Fibroblast of gingiva (primary cell): ENCODE measurements at places on chromosomes 2 and 18.

GRCh38 chr2:60882971-60883753 lies 1.8 kb downstream of the REL start:
- DNase-seq: no peak

GRCh38 chr18:48609820-48610815 lies 71.3 kb downstream of the CTIF start:
- peak; percentile 6 for DNase-seq

DNA sequence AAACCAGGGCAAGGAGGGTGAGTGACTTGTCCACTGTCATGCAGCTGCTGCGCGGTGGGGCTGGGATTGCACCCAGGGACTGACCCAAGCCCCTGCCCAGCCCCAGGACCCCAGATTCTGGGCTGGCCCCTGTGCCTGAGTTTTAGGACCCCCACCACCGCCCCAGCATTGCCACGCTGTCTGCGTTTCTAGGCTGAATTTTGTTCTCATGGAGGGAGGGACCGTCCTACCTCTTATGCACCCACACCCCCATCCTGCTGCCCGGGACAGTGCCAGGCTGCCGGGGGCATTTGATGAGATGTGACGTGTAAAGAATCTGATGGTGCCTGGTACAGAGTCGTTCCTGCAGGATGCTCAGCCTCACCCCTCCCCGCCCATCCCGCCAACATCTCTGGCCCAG lies 111.0 kb upstream of the ODC1 start:
- DNase-seq: no peak

- no peak for DNase-seq
Measured at GRCh38 chr2:84631985-84632384, 115.7 kb downstream of the DNAH6 start.

GRCh38 chr18:61364953-61365352 lies 31.7 kb downstream of the CDH20 start:
- no peak for DNase-seq

- no peak for DNase-seq
Measured at GRCh38 chr18:35378574-35378896, 1.4 kb upstream of the ZNF396 start.

- no peak for DNase-seq
Measured at GRCh38 chr2:18516112-18516511, 44.3 kb downstream of the RDH14 start.

DNA sequence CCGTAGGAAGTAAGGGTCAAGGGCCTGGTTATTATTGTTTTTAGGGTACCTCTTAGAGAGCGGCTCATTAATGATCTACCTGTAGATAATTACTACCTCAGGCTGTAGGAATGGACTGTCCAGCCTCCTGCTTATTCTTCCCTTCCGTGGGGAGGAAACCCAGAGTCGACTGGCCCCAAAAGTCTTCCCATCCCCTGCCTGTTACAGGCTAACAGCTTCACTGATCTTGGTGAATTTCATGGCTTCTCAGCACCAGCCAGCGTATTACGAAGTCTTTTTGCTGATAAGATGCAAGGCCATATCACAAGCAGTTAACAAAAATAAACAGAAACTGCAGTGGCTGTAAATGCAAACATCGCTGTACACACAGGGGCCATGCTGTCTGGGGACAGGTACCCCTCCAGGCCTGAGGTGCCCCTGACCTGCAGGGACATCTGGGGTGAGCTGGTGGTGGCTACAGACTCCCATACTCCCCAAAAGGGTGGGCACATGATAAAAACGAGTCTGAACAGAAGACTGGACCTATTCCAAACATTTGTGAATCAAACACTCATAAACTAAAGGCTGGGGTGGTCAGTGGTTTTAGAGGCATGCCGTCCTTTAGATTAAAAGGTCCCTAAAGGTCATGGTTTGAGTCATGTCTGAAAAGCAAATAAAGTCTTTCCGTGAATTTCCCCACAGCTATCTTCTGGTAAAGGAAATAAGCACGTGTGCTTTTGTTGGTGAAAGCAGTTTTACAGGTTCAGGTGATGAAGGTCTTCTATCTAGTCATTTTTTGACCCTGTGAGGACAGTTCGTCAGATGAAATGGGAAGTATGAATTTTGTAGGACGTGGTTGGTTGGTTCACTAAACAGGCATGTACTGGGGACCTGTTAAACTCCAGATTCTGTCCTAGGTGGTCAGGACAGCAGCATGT lies 36.7 kb downstream of the TTC39C start:
- no peak for DNase-seq

DNA sequence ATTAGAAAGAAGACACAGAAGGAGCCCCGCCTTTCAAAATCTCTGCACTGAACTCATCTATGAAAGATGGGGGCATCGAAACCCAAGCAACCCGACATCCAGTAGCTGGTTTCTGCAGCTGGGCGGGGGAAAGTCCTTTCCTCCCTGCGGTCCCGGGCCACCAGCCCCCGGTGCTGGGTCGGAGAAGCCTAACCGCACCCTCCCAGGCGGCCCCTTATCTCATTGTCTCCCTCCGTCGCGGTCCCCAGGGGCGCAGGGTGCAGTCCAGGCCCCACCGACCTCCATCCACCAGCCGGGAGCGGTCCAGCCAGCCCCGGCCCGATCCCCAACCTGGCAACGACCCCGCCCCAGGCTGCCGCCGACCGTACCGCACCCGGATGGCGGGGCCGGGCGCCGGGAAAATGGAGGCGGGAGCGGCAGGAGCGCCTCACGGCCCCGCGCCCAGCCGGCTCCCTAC lies 452 bp downstream of the RAPH1 start:
- DNase-seq: peak; percentile 2

- DNase-seq: peak; percentile 51
Measured at GRCh38 chr2:75614162-75614651, 32.4 kb upstream of the MRPL19 start.

GRCh38 chr18:12628706-12629702 lies 28.9 kb downstream of the SPIRE1 start:
- DNase-seq: peak; percentile 49

GRCh38 chr2:67706082-67706481 lies 308.9 kb downstream of the ETAA1 start:
- no peak for DNase-seq

DNA sequence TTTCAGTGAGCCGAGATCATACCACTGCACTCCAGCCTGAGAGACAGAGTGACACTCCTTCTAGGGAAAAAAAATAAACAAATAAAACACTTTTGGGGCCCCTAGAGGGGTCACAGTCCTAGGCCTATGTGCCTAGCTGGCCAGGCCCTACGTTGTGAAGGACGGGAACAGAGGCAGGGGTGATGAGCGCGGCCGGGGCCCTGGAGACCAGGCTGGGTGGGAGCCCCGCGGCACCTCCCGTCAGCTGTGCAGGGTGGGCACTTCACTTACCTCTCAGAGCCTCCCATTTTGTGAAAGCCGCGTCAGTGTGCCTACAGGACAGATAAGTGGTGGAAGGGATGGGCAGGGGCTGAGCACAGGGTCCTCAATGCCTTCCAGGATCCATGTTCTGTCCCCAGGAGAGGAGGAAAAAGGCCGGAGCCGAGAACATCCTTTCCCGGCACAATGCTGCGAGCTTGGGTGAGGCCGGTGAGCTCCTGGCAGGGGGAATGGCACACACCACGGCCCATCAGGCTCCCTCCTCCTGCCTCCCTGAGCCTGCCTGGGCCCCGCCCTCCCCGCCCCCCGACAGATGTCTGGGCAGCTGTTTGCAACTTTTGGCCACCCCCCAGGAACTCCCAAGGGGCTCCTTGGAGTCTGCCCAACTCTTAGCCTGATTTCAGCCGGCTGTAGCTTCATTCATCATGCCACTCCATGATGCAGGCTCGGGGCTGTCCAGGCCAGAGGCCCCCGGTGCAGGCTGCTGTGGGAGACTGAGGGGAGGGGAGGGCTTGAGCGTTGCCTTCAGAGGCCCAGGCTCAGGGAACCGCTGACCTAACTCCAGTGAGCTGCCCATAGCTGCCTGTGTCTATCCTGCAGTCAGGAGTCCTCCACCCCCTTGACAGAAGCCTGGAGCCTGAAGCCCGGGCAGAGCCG lies 196.5 kb downstream of the TFCP2L1 start:
- DNase-seq: peak; percentile 43

- DNase-seq: no peak
Measured at GRCh38 chr2:99600981-99601651, 111.3 kb upstream of the REV1 start.

DNA sequence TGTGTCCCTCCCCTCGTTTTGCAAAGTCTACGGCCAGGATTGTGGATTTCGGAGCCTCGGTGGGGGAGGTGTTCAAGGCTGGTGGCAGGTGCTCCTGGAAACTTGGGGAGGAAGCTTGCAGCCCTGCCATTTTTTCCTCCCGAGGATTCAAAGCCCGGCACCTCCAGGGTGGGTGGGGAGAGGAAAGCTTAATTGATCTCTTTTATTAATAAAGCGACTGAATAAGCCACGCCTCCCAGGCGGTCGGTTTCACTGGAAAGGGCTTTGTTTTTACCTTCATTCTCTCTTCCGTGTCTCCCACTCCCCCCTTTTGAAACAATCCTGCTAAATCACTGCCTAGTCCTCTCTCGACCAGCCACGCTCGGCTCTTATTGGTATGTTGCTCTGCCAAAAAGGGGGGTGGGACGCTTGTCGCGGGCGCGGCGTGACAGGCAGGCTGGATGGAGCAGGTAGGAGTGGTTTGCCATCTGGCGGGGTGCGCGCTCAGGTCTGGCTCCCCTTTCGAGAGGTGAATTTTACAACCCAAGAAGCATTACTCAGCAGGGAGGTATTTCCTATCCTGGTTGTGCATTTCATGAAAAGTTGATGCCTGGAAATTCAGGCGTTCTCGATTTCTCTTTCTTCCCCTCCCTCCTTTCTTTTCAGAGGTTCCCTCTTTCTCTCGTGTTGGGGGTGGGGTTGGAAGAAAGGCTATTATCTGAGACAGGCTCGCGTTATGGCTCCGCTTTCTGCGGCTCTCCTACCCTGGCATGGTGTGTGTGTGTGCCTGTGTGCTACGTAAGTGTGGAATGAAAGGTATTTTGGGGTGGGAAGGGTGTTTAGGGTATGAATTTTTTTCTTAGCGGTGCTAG lies 1.4 kb downstream of the NEDD4L start:
- DNase-seq: no peak

GRCh38 chr2:7672685-7673071 lies 755.5 kb downstream of the RNF144A start:
- no peak for DNase-seq

- peak; percentile 45 for DNase-seq
Measured at GRCh38 chr2:18440141-18440661, 120.3 kb downstream of the RDH14 start.

DNA sequence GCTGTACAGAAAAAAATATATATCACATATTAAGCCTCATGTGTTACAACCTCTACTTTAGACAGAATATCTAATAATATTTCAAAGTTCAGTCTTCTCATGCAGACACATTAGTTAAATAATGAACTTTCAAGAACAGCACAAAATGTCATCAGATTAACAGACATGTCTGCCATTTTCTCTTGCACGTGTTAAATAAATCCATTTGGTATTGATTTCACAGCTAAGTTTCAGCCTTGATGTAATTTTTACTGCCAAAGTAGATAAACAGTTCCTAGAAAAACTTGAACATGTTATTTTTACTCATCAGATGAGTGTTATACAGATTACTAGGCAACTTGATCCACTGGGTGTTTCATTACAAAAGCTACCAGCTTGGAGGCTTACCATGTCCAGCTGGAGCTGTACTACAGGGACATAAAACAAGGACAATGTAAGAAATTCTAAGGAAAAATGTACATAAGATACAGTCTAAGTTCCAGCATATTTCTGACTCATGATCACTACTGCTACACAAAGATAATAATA lies 290.7 kb upstream of the DDX18 start:
- DNase-seq: no peak

DNA sequence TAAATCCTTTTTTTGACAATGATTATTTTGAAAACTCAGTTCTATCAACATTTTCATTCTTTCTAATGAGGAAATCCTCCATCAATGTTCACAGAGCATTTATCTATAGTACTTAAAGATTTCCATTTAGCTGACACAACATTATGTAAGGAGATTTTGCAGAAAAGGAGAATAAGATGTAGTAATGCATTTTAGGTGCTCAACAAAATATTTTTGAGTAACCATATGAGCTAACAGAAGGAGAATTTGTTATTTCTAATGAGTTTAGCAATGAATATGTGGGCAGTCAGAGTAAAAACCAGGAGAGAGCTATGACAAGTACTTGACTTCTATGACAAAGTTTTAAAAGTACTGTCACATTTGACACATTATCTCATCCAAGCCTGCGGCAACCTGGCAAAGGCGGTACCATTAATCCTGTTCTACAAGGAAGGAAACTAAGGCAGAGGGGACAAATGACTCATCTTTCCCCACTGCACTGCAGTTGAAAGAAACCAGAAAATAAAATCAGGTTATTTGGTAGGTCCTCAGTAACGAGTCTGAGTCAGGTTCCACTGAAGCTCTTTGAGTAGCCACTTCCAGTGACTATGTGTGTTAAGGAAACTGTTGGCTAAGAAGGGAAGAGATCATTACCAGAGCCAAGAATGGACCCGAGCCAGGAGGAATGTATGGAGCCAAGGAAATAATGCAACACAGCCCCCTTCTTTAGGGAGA lies 134.1 kb upstream of the ITGB6 start:
- peak; percentile 72 for DNase-seq

GRCh38 chr18:68991286-68991685 lies 193.4 kb downstream of the CCDC102B start:
- no peak for DNase-seq

- DNase-seq: no peak
Measured at GRCh38 chr2:139526781-139527180, 746.6 kb upstream of the NXPH2 start.

DNA sequence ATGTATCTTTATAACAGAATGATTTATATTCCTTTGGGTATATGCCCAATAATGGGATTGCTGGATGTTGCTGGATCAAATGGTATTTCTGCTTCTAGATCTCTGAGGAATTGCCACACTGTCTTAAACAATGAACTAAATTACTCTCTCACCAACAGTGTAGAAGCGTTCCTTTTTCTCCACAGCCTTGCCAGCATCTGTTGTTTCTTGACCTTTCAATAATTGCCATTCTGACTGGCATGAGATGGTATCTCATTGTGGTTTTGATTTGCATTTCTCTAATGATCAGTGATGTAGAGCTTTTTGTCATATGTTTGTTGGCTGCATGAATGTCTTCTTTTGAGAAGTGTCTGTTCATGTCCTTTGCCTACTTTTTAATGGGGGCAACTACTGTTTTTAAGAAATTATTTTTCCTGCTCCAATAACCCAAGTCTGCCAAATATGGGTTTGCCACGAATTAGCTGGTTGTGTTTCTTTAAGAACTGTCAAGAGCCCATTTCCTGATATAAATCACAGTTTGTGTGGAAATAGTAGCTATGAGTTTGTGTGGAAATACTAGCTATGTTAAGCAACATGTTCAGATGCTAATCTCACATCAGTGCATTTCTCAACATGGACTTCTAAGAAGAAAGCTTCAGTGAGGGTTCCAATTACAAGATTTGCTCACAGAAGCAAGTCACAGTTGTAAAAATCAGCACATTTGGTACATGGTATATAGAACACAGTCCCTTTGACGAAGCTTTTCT lies 259.4 kb downstream of the ANAPC1 start:
- DNase-seq: peak; percentile 93

- peak; percentile 66 for DNase-seq
Measured at GRCh38 chr18:48929941-48930713, 20.6 kb downstream of the SMAD7 start.
